Lung (tissue), 17 donors: ENCODE measurements at places on chromosomes 6 and 20. TPM values are rescaled to one million over a fixed set of nuclear protein-coding genes. Genes with fewer than 3 reads are reported as not detected.

GRCh38 chr6:70110126-70111022, 192.5 kb downstream of the COL9A1 start:
- DNase-seq: no peak

DNA sequence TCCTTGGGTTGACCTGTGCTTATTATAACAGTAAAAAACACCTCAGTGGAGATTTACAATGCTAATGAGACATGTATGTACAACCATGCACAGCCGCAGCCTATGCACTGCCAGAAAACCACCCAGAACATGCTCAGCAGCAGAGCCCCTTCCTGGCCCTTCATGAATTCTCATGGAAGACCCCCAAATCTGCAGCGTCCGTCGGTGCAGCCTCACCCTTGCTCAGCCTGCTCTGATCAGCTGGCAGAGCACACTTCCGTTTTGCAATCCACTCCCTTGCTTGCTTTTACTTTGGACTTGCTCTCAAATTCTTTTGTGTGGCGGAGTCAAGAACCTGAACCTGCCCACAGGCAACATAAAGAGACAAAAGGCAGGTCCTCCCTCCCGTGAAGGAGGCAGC, 378.2 kb upstream of the SULF2 start:
- no peak for DNase-seq

DNA sequence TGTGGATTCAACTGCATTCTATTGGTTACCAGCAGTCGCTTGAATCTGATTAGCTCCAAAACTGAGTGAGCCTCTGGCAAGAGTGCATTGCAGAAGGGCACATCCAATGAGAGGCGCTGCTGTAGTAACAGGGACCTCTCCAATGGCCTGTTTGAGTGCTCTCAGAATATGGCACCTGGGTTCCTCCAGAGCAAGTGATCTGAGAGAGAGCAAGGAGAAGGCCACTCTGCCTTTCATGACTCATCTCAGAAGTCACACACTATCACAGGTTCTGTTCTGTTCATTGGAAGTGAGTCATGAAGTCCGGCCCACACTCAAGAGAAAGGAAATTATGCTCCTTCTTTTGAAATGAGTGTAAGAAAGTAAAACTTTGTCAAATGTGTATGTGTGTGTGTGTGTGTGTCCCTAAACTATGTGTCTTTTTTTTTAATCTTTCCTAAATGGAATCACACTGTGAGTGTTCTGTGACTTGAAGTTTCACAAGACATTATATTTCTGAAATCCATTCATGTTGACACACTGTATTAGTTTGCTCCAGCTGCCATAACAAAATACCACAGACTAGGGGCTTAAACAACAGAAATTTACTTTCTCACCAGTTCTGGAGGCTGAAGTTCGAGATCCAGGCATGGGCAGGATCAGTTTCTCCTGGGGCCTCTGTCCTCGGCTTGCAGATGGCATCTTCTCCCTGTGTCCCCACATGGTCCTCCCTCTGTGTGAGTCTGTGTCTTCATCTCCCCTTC, 138.3 kb upstream of the CDYL start:
- no peak for DNase-seq

DNA sequence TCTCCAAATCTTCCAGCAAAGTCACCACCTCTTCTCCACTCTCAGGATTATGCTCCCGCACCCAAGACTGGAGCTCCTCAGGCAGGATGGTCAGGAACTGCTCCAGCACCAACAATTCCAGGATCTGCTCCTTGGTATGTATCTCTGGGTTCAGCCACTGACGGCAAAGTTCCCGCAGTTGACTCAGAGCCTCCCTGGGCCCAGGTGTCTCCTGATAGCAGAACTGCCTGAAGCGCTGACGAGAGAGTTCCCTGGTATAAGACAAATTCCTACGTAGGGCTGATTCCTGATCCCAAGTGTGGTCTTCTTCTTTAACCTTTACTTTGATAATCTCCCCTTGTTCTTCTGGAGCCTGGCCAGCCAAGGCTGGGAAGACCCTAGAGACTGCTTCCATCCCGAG, 60.6 kb downstream of the GPX5 start:
- no peak for DNase-seq

DNA sequence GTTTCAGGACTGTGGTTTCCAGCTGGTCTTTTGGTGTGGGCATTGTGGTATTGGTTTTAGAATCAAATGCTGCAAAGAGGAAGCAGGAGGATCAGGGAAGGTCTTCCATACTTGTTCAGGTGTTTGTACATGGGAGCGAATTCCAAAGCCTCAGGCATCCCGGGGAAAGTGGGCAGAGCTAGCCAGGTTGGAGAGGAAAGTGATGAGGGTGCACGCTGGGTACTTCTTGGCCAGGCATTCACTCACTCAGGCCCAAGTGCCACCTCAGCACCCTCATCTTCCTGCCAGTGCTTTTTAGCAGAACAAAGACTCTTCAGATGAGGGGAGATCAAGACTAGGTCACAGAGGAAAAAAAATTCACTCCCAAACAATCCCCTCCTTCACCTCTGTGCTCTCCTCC, 241.1 kb upstream of the TBX18 start:
- DNase-seq: no peak

DNA sequence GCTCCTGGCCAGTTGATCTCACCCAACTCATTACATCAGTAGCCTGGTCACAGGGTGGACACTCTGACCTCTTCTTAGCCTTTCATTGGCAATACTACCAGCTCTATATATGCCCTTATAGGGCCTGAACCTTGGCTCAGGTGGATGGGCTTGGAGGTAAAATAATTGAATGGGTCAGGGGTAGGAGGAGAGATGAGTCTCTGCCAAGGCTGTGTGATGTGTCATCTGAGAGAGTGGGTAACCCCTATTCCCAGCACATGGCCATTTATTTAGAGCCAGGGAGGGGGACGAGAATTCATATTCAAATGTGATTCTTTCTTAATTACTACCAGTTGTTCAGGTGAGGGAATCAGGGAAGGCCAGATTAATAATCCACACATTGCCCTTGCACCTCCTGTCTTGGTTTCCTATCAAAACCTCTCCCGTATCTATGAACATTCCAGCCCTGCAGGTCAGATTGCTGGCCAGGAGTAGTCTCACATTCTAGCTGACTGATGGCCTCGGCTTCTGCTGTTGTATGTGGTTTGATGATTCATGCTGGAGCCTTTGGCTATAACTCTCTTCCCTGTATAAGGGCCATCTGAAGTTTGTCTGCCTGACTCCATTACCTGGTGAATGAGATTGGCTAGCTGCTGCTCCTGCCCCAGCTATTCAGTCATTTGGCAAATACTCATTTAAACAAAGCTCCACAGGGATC, 13.4 kb downstream of the C20orf173 start:
- no peak for DNase-seq

- DNase-seq: no peak
Observed at GRCh38 chr6:133621751-133622150, 267.2 kb upstream of the TCF21 start.

- no peak for DNase-seq
Observed at GRCh38 chr6:43952746-43953145, 174.5 kb downstream of the MRPL14 start.

- DNase-seq: no peak
Observed at GRCh38 chr6:149642829-149643580, 5.5 kb downstream of the KATNA1 start.

GRCh38 chr6:161644521-161644920, 370.7 kb upstream of the AGPAT4 start:
- no peak for DNase-seq

- no peak for DNase-seq
Observed at GRCh38 chr6:165674155-165675029, 11.4 kb upstream of the PDE10A start.

GRCh38 chr6:144008846-144009245, 787 bp upstream of the PLAGL1 start:
- no peak for DNase-seq

DNA sequence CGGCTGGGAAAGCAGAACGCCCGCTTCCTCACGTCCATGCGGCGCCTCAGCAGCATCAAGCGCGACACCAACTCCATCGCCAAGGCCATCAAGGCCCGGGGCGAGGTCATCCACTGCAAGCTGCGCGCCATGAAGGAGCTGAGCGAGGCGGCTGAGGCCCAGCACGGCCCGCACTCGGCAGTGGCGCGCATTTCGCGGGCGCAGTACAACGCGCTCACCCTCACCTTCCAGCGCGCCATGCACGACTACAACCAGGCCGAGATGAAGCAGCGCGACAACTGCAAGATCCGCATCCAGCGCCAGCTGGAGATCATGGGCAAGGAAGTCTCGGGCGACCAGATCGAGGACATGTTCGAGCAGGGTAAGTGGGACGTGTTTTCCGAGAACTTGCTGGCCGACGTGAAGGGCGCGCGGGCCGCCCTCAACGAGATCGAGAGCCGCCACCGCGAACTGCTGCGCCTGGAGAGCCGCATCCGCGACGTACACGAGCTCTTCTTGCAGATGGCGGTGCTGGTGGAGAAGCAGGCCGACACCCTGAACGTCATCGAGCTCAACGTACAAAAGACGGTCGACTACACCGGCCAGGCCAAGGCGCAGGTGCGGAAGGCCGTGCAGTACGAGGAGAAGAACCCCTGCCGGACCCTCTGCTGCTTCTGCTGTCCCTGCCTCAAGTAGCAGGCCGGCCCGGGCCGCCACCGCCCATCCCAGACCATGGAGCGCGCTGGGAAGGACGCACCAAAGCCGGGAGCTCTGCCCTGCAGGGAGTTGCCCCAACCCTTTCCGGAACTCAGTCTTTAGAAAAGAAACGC, 36.7 kb downstream of the STX11 start:
- no peak for DNase-seq

GRCh38 chr6:14393910-14394309, 276.3 kb downstream of the CD83 start:
- no peak for DNase-seq

DNA sequence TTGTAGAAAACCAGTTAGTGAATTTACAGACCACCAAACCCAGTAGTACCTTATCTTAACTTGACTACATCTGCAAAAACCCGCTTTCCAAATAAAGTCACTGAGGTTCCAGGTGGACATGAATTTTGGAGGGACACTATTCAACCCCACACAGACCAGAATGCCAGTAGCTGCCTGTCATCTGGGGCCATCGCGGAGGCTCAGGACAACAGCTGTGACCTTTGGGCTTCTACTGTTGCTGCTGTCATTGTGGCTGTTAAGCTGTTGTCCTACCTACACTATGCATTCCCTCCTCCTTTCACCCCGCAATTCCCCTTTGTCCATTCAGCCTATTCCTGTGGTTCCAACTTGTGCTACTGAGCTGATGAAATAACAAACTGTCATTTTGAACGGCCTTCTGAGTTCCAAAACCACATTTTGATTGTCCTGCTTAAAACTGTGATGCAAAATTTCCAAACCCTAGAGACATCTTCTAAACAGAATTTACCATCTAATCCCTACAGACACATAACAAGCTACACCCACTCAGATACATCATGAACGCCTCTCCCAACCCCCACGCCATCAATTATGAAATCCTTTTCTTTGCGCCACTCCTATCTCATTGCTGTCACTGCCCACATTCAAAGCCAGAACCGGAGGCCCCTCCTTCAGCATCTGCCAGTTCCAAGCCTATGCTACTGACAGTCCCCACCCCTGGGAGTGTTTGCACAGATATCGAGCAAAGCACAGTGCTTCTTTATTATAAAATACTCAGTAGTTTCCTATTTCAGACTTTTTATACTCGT, 125.0 kb downstream of the C6orf118 start:
- DNase-seq: no peak

DNA sequence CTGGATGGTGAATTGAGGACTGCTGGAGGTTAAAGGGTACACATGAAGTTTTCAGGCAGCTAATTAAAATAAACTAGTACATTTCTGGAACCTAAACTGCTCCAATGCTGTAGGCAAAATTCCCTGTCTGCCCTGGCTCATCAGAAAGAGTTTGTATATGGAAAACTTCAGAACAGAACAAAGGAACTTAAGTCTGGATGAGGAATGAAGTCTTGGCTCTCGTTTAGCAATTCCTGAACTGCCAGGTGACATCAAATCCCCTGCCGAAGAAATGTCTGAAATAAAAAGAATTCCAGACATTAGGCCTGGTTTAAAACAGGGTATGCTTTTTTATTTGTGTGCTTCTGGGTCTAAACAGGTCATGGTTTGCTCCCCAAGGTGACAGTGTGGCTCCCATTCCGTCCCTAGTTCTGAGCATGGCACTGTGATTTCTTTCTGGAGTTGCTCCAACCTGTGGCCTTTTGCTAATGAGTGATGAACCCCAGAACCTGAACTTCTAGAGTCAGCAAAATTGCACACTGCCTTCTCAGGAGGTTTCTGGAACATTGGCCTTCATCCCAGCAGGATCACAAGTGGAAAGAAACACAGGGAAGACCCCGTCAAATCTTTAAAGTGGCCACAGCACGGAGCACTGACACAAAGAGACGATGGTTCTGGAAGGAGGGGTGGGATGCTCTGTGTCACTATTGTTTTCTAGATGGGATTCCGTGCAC, 129.4 kb upstream of the NAA20 start:
- DNase-seq: no peak

DNA sequence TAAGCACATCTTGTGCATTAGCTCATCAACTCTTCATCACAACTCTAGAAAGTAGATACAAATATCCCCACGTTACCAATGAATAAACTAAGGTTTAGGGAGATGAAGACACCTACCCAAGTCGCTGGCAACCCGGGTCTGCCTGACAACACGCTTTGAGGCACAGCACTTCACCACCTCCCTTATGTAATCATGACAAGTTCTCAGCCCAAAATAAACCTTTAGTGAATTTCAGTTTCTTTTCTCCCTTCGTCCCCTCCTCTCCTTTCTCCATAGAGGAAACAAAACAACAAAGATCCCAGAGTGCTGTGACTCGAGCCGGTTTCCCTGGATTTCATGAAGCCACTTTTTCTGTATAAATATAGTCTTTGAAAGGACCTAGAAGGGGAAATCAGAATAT, 105.4 kb downstream of the MAFB start:
- DNase-seq: no peak

DNA sequence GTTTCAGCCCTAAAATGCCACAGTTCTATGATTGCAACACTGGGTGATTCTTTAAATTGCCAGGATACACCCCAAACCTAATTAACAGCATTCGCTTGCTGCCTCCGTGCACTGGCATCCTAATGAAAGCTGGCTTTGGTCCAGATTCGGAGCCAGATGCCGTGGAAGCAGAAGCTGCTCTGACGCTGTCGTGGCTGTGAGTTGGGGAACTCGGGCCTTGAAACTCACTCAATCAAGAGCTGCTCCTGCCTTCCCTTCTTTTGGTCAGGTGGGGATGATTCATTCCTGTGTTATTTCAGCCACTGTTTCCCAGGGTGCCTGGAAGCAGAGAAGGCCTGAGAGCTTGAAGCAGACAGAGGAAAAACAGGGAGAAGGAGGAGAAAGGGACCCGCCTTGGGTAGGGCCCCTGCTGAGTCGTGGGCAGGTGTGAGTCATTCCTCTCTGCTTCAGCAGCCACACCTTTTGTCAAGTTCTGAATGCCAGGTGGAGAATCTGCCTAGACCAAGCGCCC, 36.2 kb upstream of the DSP start:
- DNase-seq: peak; percentile 22

GRCh38 chr20:4844751-4845465, 123.2 kb downstream of the PRND start:
- no peak for DNase-seq

The PNRC1 gene
- polyA plus RNA-seq: 54.9 TPM

The SLA2 gene
- polyA plus RNA-seq: 1.6 TPM

The METTL24 gene
- 0.73 TPM for polyA plus RNA-seq

The UBR2 gene
- polyA plus RNA-seq: 9.2 TPM

The BYSL gene
- polyA plus RNA-seq: 20.4 TPM

The MYCT1 gene
- 11.2 TPM for polyA plus RNA-seq

The MYBL2 gene
- polyA plus RNA-seq: 4.4 TPM

The EPPIN gene
- polyA plus RNA-seq: 0.53 TPM

The OR2H2 gene
- not detected for polyA plus RNA-seq

The EDN3 gene
- polyA plus RNA-seq: 0.12 TPM
